ENCODE measurements at places on chromosomes 4 and X.

DNA sequence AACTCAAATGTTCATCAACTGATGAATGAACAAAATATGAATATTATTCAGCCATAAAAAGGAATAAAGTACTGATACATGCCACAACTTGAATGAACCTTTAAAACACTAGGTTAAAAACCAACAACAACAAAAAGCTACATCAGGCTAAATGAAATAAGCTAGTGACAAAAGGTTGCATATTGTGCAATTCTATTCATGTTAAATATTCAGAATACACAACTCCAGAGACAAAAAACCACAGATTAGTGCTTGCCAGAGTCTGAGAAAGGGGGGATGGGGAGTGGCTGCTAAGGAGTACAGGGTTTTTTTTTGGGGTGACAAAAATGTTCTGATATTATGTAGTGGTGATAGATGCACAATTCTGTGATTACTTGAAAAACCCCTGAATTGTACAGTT, 58.5 kb downstream of the HAUS3 start:
- peak; percentile 26 for DNase-seq

DNA sequence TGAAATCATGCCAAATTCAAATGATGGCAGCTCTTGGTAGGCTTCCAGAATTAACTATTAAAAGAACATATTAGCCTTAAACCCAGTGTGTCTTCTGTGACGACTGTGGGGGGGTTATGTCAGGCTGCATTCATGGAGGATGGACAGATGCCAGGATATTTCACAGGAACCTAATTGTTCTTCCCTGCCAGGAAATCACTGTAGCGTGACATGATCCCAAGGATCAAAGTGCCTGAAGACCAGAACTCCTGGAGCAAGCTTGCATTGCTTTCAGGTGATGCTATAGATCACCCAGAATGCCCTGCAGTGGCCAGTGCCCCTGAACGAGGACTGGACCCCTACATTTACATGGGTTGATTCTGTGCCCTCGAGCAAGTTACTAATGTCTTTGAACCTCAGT, 1093.0 kb upstream of the TENM3 start:
- no peak for DNase-seq

DNA sequence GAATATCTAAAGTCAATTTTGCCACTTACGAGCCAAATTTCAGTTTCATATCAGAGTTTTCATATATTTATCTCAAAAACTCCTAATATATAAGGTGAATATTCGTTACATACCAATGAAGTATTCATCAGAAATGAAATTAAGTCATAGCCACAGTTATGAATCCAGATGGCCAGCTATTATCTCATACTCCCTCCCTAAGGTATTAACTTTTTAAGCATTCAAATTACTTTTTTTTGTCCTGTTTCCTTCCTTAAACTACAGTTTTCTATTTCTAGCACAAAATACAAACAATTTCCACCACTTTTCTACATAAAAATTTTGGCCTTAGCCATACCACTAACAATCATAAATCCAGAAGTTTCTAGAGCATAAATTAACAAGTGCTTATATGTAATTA, 13.0 kb downstream of the NR3C2 start:
- DNase-seq, result no peak

GRCh38 chrX:88284844-88285243, 462.2 kb upstream of the CPXCR1 start:
- DNase-seq, result no peak

DNA sequence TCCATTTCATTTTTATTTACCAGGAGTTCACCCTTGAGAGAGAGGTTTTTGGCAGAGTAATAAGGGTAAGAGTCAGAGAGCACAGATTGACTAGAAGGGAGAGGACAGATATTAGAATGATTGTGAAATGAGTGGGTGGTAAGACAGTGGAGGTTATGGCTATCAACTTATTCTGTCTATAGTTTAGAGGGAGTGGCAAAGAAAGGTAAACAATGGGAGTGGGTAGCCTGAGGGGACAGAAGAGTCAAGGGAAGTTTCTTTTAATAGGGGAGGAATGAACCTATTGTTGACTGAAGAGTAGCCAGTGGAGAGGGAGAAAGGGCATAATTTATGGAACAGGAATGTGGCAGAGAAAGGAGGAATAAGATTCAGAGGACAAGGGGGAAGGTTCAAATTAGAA, 186.5 kb upstream of the NRK start:
- DNase-seq, result no peak
